Activated CD4-positive, CD25-positive, alpha-beta regulatory T cell (primary cell): ENCODE measurements at places on chromosomes 4 and X.

- DNase-seq: no peak
These were observed 69.8 kb downstream of the ZNF182 start for GRCh38 chrX:47933946-47934345.

GRCh38 chrX:16838202-16839066, 31.7 kb downstream of the RBBP7 start:
- DNase-seq: no peak

- no peak for DNase-seq
These were observed 41.4 kb upstream of the MSANTD1 start for GRCh38 chr4:3207531-3208037.

- DNase-seq: no peak
These were observed 1689.5 kb upstream of the PCDH10 start for GRCh38 chr4:131459430-131460101.

DNA sequence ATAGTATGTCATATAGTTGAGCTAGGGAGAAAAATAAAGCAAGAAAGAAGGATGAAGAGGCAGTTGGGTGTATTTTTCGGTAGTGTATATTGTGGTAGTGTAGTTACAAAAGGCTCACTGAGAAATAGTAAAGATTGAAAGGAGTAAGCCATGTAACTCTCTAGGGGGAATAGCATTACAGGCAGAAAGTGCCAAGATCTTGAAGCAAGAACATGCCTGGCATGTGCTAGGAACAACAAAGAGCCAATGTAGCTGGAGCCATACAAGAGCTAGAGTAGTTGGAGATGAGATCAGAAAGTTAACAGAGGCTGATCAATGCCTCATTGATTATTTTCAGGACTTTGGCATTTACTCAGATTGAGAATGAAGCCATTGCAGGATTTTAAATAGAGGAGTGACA, 3.0 kb downstream of the ABCE1 start:
- DNase-seq: no peak

GRCh38 chrX:42735250-42735649, 42.7 kb downstream of the PPP1R2C start:
- no peak for DNase-seq

DNA sequence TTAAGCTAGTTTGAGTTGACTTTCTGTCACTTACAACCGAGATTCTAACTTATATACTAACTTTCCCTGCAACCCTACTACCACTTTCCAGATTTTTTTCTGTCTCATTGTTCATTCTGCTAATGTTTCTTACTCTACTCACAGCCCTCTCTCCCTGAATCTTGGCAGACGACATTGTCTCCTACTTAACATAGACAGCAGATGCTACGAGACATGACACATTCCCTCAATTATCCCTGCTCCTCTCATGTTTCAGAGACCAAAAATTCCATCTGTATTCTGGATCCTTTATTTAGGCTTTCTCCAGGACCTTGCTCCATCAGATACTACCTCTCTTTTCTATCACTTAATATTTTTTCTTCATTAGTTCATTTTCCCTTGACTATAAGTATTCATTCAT, 379.1 kb upstream of the TEX13C start:
- DNase-seq: no peak

GRCh38 chr4:165787516-165788274, 85.3 kb upstream of the TLL1 start:
- no peak for DNase-seq

- no peak for DNase-seq
These were observed 1.0 kb upstream of the ANKRD17 start for GRCh38 chr4:73259571-73260090.

GRCh38 chr4:115711575-115711974, 598.2 kb upstream of the NDST4 start:
- no peak for DNase-seq

DNA sequence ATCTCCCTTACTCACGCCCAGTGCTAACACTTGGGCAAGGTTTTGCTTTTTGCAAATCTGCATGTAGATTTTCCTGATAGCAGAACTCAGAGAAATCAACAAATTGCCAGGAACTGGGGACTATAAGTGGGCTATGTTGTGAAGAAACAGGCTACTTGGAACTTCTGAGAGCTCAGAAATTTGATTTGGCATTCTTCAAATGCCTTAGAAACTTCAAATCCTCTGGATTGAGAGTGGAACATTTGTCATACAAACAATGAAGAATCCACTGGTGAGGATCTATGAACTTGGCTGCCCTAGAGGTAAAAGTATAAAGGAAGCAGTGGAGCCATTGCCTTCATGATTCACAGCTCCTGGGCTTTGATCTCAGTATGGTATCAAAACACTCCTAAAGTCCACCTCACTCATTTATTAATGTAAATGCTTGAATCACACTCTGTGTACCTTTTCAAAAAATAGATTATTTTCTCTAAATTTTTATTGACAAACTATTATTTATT, 126.0 kb downstream of the GLRA3 start:
- no peak for DNase-seq

DNA sequence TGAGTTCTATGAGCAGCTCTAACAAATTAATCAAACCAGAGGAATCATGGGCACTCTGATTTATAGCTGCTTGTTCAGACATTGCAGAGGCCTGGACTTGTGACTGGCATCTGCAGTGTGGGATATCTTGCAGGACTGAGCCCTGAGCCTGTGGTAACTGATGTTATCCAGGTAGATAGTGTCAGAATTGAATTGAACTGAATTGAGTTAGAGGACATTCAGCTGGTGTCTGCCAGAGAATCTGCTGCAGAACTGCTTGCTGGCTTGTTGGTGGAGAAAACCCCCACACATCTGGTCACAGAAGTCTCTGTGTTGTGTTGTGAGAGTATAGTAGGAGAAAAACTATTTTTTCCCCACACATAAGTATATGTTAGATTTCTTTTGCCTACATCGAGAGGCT, 42.2 kb downstream of the SMIM20 start:
- no peak for DNase-seq

GRCh38 chrX:104135677-104136076, 21.1 kb downstream of the SLC25A53 start:
- DNase-seq: no peak

GRCh38 chr4:114386637-114387233, 211.9 kb upstream of the UGT8 start:
- no peak for DNase-seq

DNA sequence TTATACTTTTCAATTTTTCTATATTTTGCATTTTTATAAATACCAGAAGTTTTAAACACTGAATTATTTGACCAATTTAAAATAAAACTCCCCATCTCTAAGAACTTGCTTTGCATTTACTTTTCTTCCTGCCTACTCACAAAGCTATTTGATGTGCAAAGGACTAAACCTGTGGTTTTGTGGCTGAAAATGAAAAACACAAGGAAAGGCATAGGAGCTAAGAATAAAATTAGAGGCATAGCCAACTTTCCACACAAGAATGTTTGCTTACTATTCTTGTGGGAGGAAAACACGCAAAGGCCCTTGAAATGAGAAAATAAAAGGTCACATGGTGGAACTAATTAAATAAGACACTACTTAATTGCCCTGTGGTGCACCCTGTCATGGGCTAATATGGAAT, 221.2 kb downstream of the KLHL13 start:
- DNase-seq: no peak

- DNase-seq: no peak
These were observed 45.3 kb upstream of the RPS6KA3 start for GRCh38 chrX:20312018-20312417.

DNA sequence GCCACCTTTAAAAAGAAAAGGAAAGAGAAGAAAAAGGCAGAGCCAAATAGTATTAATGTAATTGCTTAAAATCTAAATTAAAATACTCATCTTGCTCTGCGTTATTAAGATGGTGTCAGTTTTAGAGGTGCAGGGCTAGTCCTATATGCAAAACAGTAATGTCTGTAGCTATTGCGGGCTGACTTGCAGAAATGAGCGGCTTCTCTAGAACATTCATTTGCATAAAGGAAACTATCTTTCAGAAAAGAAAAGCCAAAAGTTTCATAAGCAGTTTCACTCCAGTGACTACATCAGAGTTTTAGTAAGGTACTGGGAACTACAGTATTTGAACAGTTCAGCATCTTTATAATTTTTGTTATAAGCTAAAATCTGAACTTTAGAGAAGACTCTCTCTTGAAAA, 6.0 kb downstream of the SMAD1 start:
- DNase-seq: no peak

GRCh38 chr4:150668824-150669223, 86.9 kb downstream of the MAB21L2 start:
- no peak for DNase-seq
